ENCODE measurements at places on chromosomes 11 and 22. TPM values are rescaled to one million over a fixed set of nuclear protein-coding genes. Genes with fewer than 3 reads are reported as not detected.

Gene OR52A1
- not detected for polyA plus RNA-seq

Gene TSPAN18
- 3.1 TPM for polyA plus RNA-seq

Gene OR9G1
- not detected for polyA plus RNA-seq

Gene SLC22A8
- not detected for polyA plus RNA-seq

Gene KLHL35
- polyA plus RNA-seq: 0.39 TPM

Gene SLC36A4
- 2.7 TPM for polyA plus RNA-seq

Gene GLYATL1
- 0.18 TPM for polyA plus RNA-seq

Gene ZNF280B
- polyA plus RNA-seq: 0.05 TPM

Gene POU2AF2
- not detected for polyA plus RNA-seq

Gene TMEM86A
- 0.78 TPM for polyA plus RNA-seq

Gene MIF
- polyA plus RNA-seq: 706 TPM

Gene RFPL2
- polyA plus RNA-seq: not detected

Gene OR52B6
- not detected for polyA plus RNA-seq

Gene GDPD4
- 0.18 TPM for polyA plus RNA-seq

Gene HEPACAM
- polyA plus RNA-seq: 0.02 TPM

Gene TUBGCP6
- polyA plus RNA-seq: 37.9 TPM

Gene SHANK2
- 0.84 TPM for polyA plus RNA-seq

Gene SCN4B
- polyA plus RNA-seq: 1.1 TPM

Gene NECTIN1
- 89.9 TPM for polyA plus RNA-seq

Gene GVQW3
- polyA plus RNA-seq: 0.16 TPM

Gene SPINDOC
- polyA plus RNA-seq: 10.2 TPM

Gene PYGM
- polyA plus RNA-seq: 1.2 TPM

Gene YPEL1
- 0.96 TPM for polyA plus RNA-seq

Gene KRTAP5-9
- polyA plus RNA-seq: 0.28 TPM

Gene ARHGEF12
- 17.9 TPM for polyA plus RNA-seq

Gene CDON
- 0.61 TPM for polyA plus RNA-seq

Gene F2
- not detected for polyA plus RNA-seq

Gene RNASEH2C
- polyA plus RNA-seq: 41.8 TPM

Gene ZC3H12C
- 0.77 TPM for polyA plus RNA-seq

Gene PARVG
- 4.4 TPM for polyA plus RNA-seq

Gene CYB5R2
- polyA plus RNA-seq: 20.7 TPM

Gene IL17REL
- not detected for polyA plus RNA-seq

Gene NXPE1
- polyA plus RNA-seq: not detected

Gene NFAM1
- 0.24 TPM for polyA plus RNA-seq

Gene PELI3
- 5.5 TPM for polyA plus RNA-seq
